ENCODE measurements at places on chromosomes 2 and 18.

- no peak for DNase-seq
These were observed 20.6 kb downstream of the SMAD7 start for GRCh38 chr18:48929941-48930713.

DNA sequence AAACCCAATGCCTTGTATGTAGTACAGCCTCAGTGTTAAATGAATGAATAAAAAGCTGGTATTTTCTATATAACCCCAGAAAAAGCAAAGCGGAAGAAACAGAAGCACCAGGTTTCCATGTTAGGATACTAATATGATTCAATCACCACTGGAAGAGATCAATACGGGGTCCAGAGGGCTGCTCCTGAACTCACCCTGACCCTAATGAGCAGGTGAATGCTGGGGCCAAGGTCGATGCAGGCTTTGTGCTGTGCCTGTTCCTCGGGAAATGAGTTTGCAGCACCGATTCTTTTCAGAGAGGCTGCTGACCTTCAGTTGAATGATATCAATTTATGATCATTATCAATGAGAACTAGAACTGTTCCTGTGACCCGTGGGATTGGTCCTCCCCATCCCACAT, 228.5 kb downstream of the CDCA7 start:
- no peak for DNase-seq

DNA sequence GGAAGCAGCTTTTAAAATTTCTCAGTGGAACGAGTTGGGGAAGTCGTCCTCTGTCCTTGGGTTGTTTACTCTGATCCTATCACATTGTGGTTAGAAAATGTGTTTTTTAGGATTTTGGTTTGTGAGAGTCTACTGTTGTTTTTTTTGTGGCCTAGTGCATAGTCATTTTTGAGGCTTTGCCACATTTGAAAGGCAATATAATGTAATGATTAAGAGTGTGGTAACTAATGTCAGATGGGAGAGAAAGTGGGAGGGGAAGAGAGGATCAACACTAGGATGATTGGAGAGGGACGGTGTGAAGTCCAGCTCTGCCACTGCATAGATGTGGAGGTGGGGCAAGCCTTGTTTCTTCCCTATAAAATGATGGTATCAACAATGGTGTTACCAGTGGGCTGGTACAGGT, 8.5 kb downstream of the SP140L start:
- no peak for DNase-seq

GRCh38 chr2:225494100-225494459, 94.6 kb downstream of the NYAP2 start:
- DNase-seq = no peak

DNA sequence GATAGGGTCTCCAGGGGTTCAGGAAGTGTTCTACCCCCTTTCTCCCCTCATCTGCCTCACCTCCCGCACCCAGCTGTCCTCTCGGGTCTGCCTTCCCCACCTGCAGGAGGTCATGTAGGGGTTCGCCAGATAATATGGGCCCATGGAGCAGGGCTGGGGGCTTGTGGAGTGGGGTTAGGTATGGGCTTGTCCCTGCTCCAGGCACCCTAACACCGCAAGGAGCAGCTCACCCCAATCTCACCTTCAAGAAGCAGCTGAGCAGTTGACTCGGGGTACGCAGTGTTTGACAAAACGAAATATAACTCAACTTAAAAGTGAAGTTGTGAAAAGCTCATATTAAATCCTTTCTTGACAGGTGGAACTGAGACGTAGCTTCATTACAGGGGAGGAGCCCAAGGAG, 99.6 kb downstream of the CTIF start:
- no peak for DNase-seq

DNA sequence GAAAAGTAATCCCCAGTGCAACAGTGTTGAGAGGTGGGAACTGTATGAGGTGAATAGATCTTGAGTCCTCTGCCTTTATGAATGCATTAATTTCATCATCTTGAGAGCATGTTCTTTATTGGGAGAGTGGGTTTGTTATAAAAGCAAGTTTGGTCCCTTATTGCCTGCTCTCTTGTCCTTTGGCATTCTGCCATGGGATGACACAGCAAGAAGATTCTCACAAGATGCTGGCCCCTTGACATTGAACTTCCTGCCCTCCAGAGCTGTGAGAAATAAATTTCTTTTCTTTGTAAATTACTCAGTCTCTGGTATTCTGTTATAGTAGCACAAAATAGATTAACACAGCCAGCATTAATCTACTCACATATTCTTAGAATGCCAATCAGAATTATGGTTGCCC, 108.6 kb downstream of the EHBP1 start:
- DNase-seq = peak; percentile 43

- DNase-seq = no peak
These were observed 14.5 kb downstream of the IAH1 start for GRCh38 chr2:9488583-9489547.

DNA sequence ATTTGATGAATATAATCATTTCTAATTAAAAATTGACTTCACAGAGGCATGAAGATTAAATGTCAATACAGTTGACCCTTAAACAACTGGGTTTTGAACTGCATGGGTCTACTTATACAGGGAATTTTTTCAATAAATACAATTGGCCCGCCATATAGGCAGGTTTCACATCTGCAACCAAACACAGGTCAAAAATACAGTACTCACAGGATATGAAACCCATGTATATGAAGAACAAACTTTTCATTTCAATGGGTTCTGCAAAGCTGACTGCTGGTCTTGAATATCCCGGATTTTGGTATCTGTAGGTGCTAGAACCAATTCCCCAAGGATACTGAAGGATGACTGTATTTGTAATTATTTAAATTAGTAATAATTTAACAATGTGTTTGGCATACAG, 555.6 kb downstream of the EPHA4 start:
- DNase-seq = no peak

DNA sequence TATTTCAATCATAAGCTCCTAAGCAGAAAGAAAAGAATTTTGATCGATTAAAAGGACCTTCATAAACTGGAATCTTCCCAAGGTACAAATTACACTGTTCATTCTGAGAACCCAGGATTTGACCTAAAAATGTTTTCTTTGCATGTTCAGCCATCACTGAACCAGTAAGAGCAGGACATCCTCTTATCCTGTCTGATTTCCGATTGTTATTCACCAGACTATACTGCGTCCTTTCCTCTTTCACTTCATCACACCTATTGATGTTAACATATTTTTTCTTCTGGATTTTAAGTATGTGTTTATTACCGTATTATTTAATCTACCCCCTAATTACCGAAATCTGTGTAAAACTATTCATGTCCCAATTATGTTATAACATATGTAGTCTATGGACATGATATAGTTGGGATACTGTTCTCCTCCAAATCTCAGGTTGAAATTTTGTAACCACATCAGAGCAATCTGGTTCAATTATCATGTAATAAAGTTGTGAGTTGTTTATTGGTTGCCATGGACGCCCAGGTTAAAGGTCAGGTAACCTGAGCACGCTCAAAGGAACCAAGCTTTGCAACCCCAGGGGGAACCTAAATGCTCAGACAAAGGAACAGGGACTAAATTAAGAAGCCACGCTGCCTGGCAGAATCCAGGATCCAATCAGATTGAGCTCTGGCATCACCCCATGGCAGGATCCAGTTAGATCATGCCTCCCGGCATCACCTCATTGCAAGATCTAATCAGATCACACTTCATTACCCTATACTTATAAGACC, 11.6 kb upstream of the TBC1D8 start:
- DNase-seq = no peak

GRCh38 chr2:47303341-47304148, 99.4 kb upstream of the MSH2 start:
- no peak for DNase-seq

- DNase-seq = no peak
These were observed 358.1 kb upstream of the SYT4 start for GRCh38 chr18:43635397-43635796.
